Epithelial cell of umbilical artery (primary cell): ENCODE measurements at places on chromosomes 6 and 20. TPM values are rescaled to one million over a fixed set of nuclear protein-coding genes. Genes with fewer than 3 reads are reported as not detected.

The CD109 gene
- 34.0 and 35.1 TPM in 2 replicates for total RNA-seq

The SIRPG gene
- not detected in 2 replicates for total RNA-seq

The DLL1 gene
- 0.65 and 1.7 TPM in 2 replicates for total RNA-seq

The TENT5A gene
- total RNA-seq: 8.1 and 8.4 TPM in 2 replicates

The GABRR1 gene
- not detected in 2 replicates for total RNA-seq

The DACT2 gene
- not detected in 2 replicates for total RNA-seq

The SLC2A10 gene
- 10.6 and 13.3 TPM in 2 replicates for total RNA-seq

The COL21A1 gene
- total RNA-seq: 0.65 and 1.8 TPM in 2 replicates

The HLA-DPA1 gene
- total RNA-seq: 0.65 and 3.6 TPM in 2 replicates

The PTCRA gene
- total RNA-seq: not detected in 2 replicates

The TRIM10 gene
- not detected in 2 replicates for total RNA-seq

The KCNK5 gene
- not detected in 2 replicates for total RNA-seq

The CD40 gene
- total RNA-seq: 17.3 and 17.5 TPM in 2 replicates

The CPNE5 gene
- 4.6 and 5.8 TPM in 2 replicates for total RNA-seq

The CAPN11 gene
- total RNA-seq: 3.0 and 4.2 TPM in 2 replicates

The STX11 gene
- 4.5 and 9.9 TPM in 2 replicates for total RNA-seq

The OVOL2 gene
- not detected in 2 replicates for total RNA-seq

The TIAM2 gene
- 8.1 and 15.8 TPM in 2 replicates for total RNA-seq

The TNFRSF6B gene
- total RNA-seq: 7.1 and 41.5 TPM in 2 replicates

The MUCL3 gene
- not detected in 2 replicates for total RNA-seq

The SNX9 gene
- 33.6 and 40.0 TPM in 2 replicates for total RNA-seq

The MUC21 gene
- not detected in 2 replicates for total RNA-seq

The PHF1 gene
- total RNA-seq: 7.5 and 10.0 TPM in 2 replicates

The HAO1 gene
- not detected in 2 replicates for total RNA-seq

The ANGPT4 gene
- not detected in 2 replicates for total RNA-seq

The ARHGAP40 gene
- under 0.01 TPM in 1 of 2 replicates, not detected in the other for total RNA-seq

The E2F1 gene
- total RNA-seq: 11.4 and 12.0 TPM in 2 replicates

The TP53TG5 gene
- total RNA-seq: not detected in 2 replicates

The TMEM170B gene
- total RNA-seq: 3.6 and 6.1 TPM in 2 replicates

The TEAD3 gene
- total RNA-seq: 0.32 and 0.61 TPM in 2 replicates

The SLC4A11 gene
- total RNA-seq: 1.9 and 2.0 TPM in 2 replicates

The UNC5CL gene
- total RNA-seq: under 0.01 TPM in 1 of 2 replicates, not detected in the other

The SEMG1 gene
- not detected in 2 replicates for total RNA-seq

The GLO1 gene
- total RNA-seq: 226 and 273 TPM in 2 replicates

The KCNK16 gene
- total RNA-seq: not detected in 2 replicates

The HSPA12B gene
- total RNA-seq: 3.9 and 16.3 TPM in 2 replicates

The SNAI1 gene
- 0.46 and 1.6 TPM in 2 replicates for total RNA-seq

The TCF15 gene
- 0.32 and 2.0 TPM in 2 replicates for total RNA-seq

The TFAP2B gene
- total RNA-seq: not detected in 2 replicates

The TINAG gene
- 0.32 TPM in 1 of 2 replicates, not detected in the other for total RNA-seq

The FILIP1 gene
- total RNA-seq: 12.2 and 16.2 TPM in 2 replicates

The PREX1 gene
- 48.1 and 49.4 TPM in 2 replicates for total RNA-seq

The GSS gene
- total RNA-seq: 54.6 and 55.2 TPM in 2 replicates
